NCI-H510A treated with DMSO at 0.1 percent for 48 hours (cell line): ENCODE measurements at places on chromosomes 7 and 10.

- DNase-seq: no peak
Measured at GRCh38 chr7:140571538-140572122, 69.0 kb downstream of the DENND2A start.

GRCh38 chr7:112116358-112116757, 89.8 kb downstream of the DOCK4 start:
- DNase-seq: no peak

GRCh38 chr7:22782616-22783232, 39.9 kb downstream of the TOMM7 start:
- DNase-seq: peak; percentile 33

GRCh38 chr7:113084496-113085172, 2.0 kb downstream of the GPR85 start:
- no peak for DNase-seq

DNA sequence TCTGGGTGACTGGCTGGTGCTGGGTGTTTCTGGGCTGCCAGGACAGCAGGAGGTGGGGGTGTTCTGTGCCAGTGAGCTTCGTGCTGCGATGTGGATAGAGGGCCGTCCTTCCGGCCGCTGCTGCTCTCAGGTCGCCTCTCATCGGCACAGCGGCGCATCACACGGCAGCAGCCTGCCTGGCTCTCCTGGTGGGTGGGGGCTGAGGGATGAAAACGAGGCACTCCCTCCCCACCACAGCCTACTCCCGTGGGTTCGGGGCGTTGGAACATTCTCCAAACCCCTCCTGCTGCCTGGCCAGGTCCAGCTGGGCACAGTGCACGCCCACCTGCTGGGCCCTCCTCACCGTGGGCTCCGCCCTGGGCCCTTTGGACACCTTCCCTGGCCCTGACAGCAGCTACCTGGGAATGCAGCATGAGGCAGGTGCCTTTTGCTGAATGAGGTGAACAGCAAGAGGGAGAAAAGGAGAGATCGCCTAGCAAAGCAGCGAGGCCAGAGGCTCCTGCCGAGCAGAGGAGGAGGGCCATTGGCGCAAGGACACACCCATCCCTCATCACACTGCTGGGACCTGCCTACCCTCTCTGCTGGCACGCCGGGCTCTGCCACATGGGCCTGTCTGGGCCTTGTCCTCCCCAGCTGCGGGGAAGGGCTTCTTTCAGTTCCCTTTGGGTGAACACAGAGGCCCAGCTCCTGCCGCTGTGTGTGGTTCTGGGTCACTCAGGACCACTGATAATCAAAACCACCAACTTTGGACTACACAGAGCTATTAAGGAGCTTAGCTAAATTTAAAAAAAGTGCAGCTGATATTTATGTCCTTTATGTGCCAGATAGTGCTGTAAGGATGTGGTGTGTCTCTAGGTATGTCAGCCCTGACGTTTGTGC, 33.4 kb downstream of the INPP5A start:
- DNase-seq: no peak

DNA sequence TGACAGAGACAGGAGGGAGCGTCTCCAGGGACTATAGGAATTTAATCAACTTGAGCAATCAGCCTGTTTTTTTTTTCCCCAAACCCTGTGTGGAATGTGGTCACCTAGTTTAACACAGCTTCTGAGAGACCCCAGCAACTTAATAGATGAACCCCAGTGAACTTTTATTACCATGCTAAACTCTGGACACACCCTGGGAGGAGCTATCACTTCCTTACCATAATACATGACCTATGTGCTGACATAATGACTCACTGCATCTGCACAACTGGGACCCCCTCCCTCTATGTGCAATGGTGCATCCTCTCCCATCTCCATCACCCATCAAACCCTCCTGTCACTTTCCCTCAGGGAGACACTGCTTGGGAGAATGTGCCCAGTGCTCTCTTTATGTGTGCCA, 83.7 kb downstream of the EPC1 start:
- no peak for DNase-seq

GRCh38 chr10:16689696-16690095, 127.5 kb downstream of the RSU1 start:
- no peak for DNase-seq

DNA sequence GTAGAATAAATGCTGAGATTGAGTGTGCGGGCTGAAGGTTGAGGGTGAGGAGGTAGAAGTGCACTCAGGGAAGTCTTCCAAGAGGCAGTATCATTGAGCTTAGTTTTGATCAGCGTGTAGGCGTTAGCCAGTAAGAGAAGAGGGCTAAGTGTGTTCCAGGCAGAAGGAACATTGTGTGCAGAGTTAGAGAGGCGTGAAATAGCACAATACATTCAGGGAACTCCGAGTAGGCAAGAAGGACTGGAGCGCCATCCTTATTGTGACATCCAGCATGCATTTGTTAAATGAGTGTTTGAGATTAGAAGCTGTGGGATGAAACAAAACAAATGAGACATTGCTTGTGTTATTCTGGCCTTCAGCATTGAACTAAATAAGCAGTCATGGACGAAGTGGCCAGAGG, 140.9 kb upstream of the MKLN1 start:
- DNase-seq: no peak

DNA sequence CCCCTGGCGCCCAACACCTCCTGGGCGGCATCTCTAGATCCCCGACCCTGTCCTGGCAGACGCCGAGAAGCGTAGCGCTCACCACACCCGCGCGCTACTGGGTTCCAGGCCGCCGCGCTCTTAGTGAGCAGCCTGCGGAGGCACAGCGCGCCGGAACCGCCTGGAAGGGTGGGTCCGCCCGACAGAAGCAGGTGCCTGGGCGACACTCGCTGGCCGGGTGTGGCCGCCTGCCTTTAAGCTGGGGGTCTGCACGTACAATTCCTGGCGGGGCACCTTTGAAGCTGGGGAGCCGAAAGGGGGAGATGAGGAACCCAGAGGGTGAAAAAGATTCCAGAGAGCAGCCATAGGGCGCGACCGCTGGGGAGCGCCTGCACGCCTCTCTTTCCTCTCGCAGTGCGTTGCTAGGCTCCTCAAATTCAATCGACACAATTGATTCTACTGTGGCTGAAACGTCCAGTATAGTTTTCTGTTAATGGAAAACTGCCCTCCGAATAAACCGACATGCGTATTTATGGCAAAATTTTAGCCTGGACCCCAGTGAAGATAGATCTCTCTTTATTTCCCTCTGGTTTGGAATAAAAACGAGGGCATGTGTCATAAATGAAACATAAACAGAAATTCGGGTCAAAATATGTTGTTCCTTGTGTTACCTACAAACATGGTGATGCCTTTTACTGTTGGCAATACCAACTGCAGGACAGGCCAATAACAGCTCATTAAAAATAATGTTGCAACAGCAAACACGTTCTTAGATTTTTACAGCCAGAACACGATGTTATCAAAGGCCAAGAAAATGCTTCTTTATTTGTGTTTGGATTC, 4.6 kb downstream of the HMX3 start:
- DNase-seq: no peak

GRCh38 chr10:110059925-110060324, 52.1 kb downstream of the ADD3 start:
- no peak for DNase-seq

GRCh38 chr7:91656541-91657482, 223.7 kb downstream of the MTERF1 start:
- no peak for DNase-seq

GRCh38 chr10:124164264-124164663, 70.9 kb upstream of the CHST15 start:
- no peak for DNase-seq

GRCh38 chr7:143023047-143023446, 3.9 kb downstream of the OR9A2 start:
- no peak for DNase-seq

DNA sequence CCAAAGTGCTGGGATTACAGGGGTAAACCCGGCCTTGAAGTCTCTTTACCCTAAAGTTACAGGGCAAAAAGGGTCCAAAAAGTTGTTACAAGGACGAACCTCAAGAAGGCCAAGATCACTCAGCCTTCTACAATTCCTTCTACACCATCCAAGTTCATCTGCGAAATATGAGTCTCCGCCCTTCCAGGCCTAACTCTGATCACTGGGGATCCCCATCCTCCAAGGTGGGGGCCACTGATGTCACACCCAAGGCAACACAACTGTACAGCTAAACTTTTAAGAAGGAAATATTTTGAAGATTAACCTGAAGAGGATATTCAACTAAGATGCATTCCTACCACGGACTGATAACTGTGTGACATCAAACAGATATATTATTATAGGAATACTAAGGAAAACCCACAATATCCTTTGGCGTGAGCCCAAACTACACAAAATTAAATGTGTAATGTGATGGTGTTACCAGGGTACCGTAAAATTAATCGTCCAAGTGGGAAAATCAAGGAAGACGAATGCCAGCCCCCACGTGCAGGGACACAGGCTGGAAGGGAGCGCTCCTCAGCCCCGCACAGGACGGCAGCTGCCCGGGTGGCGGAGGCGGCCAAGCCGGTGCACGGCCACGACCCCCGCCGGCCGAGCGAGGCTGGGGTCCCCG, 1.0 kb downstream of the PAXIP1 start:
- no peak for DNase-seq

GRCh38 chr7:79291498-79291865, 162.0 kb downstream of the MAGI2 start:
- no peak for DNase-seq

- no peak for DNase-seq
Measured at GRCh38 chr10:19977097-19977521, 160.9 kb downstream of the PLXDC2 start.
